ENCODE measurements at places on chromosomes 13 and 19.

DNA sequence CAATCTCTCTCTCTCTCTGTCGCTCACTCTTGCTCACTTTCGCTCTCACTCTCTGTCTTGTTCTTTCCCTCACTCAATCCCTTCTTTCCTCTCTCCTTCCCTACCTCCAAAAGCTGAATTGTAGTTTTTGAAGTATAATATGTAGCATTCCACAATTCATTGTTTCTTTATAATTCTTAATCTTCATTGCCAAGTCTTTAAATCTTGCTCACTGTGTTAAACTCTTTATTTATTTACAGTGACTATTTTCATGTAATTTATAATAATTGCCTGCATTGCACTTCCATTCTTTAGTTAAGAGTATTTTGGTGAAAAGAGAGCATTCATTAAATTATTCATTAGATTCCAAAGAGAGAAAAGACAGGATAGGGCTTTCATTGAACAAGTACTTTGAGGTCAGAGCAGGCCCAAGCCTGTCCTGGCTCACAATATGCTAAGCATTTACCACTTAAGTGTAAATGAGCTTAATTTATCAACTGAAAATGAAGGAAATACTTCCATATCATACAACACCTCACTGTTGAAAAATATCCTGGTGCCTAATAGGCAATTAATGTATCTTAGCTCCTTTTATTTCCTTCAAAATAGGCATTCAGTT is 257.4 kb upstream of the SLITRK1 start:
- DNase-seq, result no peak

DNA sequence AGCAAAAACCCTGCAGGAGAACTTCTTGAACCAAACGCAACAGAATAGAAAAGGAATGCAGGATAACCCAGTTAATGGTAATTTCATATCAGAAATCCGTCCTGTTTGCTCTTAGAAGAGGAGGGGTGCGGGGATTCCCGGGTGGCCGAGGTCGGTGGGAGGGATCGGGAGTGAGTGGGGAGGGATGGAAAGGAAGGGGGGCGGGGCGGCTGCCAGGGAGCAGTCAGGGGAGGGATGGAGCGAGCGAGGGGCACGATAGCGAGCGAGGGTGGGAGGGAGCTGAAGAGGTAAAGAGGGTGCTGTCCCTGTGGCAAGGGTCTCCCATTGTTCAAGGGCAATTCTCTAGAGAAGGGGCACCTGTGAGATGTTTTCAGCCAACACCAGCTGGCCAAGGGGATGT is 26.5 kb downstream of the CD177 start:
- no peak for DNase-seq

- no peak for DNase-seq
Observed at GRCh38 chr13:44221657-44222056, 152.0 kb upstream of the SERP2 start.

DNA sequence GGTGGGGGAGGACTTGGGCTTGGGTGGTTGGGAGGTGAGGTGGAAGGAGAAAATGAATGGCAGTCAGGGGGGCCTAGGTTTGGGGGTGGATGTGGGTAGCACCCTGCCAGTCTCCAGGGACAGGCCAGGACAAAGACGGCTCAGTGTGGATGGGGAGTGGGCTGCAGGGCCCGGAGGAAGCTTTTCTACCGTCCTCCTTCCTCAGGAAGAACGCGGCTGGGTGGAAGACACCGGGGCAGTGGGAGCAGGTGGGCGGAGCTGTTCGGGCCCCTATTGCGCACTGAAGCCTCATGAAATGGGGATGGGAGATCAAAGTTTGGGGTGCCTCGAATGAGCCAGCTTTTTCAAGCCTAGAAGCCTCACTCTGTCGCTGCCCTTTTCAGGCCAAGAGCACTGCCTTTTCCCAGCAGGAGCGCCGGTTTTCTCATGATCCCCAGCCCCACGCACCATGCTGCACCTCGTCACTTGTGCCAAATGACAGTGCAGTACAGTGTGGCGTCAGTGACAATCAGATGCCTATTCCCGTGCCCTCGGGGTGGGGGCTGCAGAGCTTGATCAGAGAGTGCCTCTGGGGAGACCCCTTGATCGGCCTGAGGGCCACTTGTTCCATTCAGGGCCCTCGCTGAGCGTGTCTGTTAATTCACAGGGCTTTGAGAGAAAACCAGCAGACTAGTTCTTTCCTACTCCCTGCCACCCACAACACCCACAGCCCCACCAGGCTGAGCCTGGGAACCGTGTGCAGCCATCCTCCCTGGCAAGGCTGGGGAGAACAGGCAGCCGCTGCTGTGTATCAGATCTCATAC is 1.5 kb downstream of the CALM3 start:
- DNase-seq, result peak; percentile 53
